ENCODE measurements at places on chromosomes 16 and 17. TPM values are rescaled to one million over a fixed set of nuclear protein-coding genes. Genes with fewer than 3 reads are reported as not detected.

DNA sequence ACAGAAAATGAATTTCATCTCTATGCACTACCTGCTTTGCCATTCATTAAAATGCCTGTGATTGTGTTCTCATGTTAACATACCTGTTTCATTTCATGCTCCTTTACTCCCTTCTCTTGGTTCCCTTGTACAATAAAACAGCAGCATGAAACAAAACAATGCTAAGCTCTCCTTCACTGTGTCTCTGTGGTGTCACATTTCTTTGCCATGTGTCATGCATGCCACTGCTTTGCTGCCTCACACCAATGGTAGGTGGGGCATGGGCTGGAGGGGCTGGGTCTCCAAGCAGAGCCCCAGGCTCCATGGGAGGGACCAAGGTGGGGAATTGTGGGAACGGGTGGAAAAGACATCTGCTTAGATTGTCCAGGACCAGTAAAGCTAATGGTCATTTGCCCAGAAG lies 83.6 kb downstream of the RGS9 start:
- DNase-seq = no peak

Gene CDH1
- polyA plus RNA-seq = 15.7 TPM

GRCh38 chr17:34172390-34172918 lies 82.6 kb upstream of the CCL2 start:
- no peak for DNase-seq

DNA sequence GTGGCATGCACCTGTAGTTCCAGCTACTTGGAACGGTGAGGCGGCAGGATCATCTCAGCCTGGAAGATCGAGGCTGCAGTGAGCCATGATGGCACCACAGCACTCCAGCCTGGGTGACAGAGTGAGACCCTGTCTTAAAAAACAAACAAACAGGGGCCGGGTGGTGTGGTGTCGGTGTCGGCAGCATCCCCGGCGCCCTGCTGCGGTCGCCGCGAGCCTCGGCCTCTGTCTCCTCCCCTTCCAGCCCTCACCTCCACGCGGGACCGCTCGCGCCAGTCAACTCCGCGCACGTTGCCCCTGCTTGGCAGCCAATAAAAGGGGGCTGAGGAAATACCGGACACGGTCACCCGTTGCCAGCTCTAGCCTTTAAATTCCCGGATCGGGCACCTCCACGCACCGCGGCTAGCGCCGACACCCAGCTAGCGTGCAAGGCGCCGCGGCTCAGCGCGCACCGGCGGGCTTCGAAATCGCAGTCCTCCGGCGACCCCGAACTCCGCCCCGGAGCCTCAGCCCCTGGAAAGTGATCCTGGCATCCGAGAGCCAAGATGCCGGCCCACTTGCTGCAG lies 204.7 kb downstream of the CDRT15L2 start:
- DNase-seq = no peak

DNA sequence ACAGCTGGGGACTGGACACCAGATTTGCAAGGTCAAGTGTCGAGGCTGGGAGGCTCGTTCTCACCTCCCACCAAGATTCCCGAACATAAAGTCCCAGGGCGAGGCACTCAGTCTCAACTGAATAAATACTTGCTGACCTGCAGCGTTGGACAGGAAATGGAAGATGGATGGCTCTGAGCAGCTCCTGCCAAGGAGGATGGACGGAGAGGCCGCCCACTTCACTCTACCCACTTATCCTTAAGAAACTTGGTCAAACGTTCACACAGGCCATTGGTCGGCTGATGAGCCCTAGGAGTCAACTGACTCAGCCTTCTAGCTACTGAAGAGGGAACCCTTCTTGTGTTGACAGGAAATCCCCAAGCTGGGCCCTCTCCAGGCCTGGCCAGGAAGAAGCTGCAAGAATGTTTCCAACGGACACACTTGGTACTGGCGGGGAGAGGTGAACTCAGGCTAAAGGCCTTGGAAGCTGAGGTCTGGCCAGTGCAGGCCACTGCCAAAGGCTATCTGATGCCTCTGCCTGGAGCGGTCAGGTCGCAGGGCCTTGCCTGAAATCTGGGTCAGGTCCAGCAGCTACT lies 50.0 kb downstream of the VAC14 start:
- DNase-seq = no peak

DNA sequence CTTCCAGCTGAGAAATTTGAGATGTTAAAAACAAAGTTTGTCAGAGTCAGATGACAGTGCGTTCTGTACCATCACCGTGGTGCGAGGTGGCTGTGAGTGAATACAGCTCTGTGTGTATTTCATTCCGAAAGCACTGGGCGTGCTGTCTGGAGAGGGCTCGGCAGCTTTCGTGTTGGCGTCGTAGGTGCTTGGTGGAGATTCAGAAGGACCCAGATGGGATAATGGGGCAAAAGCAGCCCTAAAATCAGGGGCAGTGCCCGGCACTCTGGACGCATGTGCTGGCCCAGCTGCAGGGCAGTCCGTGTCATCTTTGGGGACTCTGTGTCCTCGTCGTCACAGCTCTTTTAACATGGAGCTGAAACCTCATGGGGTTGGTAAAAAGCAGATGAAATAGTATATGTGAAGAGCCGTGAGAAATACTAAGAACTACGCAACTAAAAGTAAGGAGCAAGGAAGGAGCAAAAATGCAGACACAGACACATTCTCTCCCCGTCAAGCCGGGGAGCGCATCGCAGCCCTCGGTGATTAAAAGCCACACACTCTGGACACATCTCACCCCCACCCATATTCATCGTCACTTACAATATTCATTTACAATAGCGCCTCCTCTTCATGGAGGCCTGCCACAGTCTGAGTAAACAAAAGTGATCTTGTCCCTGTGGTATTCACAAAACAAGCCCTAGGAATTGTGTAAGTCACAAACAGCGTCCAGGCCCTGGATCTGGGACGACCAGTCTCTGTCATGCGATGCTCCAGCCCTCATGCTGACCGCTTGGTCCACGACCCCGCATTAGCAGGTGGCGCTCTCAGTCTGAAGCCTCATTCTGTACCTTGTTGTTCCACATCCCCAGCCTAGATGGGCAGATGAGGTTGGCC lies 206.7 kb downstream of the RPTOR start:
- no peak for DNase-seq

GRCh38 chr17:45749831-45750335 lies 34.2 kb upstream of the CRHR1 start:
- no peak for DNase-seq

Gene CLTC
- polyA plus RNA-seq = 110 TPM

DNA sequence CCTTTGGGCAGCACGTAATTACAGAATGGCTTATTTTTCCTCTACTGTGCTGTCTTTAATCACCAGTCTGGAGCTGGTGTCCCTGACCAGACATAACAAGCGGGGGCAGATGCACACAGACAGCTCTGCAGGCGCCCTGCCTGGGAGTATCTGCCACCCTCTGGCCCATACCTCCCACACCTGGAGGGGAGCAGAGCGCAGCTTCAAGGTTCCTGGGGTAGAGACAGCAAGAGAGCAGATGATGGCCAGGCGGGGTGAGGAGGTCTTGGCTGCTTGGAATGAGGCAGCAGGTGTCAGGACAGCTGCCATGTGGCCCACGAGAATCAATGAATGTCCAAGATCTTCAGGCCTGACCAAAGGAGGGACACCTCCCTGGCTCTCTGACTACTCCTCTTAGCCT lies 23.8 kb downstream of the TMEM94 start:
- DNase-seq = no peak

Gene CDT1
- polyA plus RNA-seq = 1.5 TPM

DNA sequence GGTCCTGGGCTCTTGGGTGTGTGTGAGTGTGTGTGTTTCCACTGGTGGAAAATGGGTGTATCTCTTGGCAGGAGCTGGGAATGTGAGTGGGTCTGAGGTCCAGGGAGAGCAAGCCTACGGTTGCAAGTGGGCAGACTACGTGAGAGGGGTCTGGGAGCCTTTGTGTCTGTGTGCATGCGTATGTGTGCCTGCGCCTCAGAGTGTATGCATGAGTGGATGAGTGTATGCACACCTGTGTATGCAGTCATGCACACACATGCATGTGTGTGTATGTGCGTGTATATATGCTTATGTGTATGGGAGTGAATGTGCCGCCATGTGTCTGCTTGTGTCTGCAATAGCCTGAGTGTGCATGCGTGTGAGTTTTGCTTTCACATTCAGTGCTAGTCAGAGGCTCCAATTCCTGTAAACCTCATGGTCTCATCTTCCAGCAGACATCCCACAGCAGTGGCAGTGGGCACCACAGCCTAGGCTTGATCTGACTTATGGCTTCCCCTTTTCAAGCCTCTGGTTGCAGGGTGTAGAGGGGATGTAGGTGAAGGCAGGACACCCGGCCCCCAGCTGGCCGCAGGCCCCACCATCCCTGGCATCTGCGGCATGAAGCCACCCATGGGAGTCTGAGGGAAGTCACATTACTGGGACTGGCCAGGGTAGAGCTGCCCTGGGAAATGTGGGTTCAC lies 19.7 kb upstream of the RMI2 start:
- DNase-seq = no peak

GRCh38 chr17:74919440-74920305 lies 3.4 kb downstream of the USH1G start:
- no peak for DNase-seq

Gene EIF3C
- 323 TPM for polyA plus RNA-seq

GRCh38 chr16:1775846-1776671 lies 3.1 kb upstream of the MRPS34 start:
- DNase-seq = no peak

Gene CALB2
- polyA plus RNA-seq = 1.6 TPM

GRCh38 chr16:85900027-85900792 lies 1.2 kb downstream of the IRF8 start:
- no peak for DNase-seq

DNA sequence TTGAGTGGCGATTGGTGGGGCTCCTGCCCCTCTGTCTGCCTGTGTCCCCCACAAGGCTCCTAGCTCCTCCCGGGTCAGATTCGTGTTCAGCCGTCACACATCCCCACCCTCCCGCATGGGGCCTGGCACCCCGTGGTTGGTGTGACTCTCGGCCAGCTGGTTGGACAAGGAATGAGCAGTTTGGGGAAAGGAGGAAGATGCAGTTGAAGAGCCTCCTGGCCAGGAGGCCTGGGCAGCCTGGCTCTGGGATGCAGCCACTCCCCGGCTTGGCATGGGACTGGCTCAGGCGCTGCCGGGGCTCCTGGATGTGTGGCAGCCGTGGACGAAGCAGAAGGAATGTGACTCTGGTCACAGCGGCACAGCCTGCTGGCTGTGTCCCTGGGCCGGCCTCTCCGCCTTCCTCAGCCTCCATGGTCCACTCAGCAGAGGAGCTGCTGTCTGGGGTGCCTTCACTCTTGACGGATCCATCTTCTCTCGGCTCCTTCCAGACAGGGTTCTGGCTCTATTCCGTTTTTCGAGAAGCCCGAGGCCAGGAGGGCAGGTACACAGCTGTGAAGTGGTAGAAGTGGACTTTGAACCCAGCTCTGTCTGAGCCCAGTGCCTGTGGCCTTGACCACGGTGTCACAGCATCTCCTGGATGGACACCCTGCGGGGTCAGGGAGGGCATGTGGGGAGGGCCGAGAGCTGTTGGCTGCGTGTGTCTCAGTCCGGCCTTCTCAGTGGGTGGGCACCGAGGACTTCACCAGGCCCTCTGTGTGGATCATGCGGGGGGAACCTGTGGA lies 2.1 kb downstream of the TRAF7 start:
- no peak for DNase-seq

DNA sequence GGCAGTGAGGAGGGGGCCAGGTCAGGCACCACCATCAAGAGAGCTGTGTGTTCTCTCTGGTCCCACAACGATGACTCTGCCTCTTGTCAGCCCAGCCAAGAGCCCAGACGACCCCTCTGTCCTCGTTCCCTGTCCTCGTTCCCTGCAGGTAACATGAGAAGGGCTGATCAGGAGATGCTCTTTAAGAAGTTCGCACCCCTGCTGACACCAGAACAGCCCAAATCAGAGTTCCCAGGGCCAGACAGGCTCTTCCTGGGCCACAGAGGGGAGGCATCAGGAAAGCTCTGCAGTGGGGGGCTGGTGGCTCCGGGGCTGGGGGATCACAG lies 13.5 kb upstream of the DNAI2 start:
- DNase-seq = no peak

Gene CLEC18C
- 0.04 TPM for polyA plus RNA-seq

- no peak for DNase-seq
Observed at GRCh38 chr16:81486540-81487061, 42.0 kb downstream of the CMIP start.

Gene CYGB
- polyA plus RNA-seq = 68.7 TPM

Gene NEUROD2
- not detected for polyA plus RNA-seq

Gene ASB16
- polyA plus RNA-seq = 1.2 TPM

Gene UNK
- 29.1 TPM for polyA plus RNA-seq

DNA sequence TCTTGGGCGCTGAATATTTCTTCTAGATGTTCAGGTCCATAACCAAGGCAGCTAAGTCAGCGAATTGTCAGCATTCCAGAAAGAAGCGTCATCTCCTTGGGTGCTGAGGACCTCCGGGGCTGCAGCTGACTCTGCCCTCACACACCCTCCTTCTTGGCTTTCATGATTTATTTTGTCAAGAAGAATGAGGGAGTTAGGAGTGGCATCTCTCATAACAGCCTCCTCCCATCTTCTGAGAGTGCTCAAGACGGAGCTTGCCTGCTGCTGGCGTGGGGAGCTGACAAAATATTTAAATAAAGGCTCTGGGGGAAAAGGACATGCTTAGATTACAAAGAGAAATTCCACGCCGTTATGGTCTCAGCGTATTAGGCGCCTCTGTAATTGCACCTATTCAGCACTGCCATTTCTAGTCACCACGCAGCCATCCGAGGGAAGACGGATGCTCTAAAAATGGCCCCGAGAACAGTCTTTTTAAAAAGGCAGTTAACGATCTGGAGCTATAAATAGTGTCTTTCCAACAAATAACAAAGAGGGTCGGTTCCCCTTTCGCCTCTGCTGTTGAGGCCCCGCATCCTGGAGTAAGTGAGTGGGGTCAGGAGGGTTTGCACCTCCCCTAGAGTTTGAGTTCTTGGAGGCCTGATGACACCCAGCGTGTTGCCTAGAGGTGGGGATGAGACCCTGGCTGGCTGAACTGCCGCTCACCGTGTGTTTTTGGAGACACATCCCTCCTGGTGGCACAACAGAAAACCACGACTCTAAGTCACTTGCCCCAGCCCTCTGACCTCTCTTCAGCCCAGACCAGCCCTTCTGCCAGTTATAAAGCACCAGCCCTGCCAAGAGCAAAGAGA lies 187.0 kb downstream of the CCDC182 start:
- no peak for DNase-seq

DNA sequence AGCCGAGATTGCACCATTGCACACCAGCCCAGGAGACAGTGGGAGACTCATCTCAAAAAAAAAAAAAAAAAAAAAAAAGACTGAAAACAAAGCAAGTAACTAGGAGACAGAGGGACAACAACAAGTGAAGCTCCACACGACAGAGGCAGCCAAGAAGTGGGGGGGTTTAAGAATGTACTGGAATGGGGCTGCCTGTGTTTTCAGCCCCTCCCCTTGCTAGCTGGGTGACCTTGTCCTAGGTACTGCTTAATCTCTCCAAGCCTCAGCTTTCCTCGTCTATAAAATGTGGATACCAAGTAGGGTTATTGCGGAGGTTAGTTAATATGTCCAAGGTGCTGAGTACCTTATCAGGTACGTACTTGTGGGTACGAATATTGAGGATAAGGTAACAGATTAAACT lies 163.8 kb upstream of the CACNG5 start:
- DNase-seq = no peak

GRCh38 chr16:12850186-12850585 lies 46.5 kb upstream of the CPPED1 start:
- DNase-seq = no peak

GRCh38 chr17:30316736-30317135 lies 17.1 kb downstream of the TMIGD1 start:
- no peak for DNase-seq

Measured in urinary bladder (tissue), 4 donors.